ENCODE measurements at places on chromosomes 1 and 21.

DNA sequence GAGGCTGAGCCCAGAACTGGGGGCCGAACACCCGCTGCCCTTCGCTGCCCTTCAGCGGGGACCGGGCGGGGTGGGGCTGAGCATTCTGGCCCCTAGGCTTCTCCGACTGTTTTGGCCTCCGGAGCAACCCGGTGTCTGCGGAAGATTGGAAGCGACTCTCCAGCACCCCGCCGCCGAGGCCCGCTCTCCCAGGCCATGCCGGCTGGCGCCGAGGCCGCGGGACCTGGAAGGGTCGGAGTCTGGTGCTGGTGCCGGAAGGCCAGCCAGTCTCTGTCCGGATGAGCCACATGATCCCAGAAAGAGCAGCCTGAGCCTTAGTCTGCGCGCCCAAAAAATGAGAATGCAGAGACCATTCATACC is 272.0 kb downstream of the FOXD2 start:
- peak; percentile 42 for ATAC-seq

- no peak for ATAC-seq
Measured at GRCh38 chr1:213186168-213186567, 135.1 kb downstream of the RPS6KC1 start.

GRCh38 chr1:73755649-73756048 is 442.3 kb downstream of the LRRIQ3 start:
- ATAC-seq: no peak

DNA sequence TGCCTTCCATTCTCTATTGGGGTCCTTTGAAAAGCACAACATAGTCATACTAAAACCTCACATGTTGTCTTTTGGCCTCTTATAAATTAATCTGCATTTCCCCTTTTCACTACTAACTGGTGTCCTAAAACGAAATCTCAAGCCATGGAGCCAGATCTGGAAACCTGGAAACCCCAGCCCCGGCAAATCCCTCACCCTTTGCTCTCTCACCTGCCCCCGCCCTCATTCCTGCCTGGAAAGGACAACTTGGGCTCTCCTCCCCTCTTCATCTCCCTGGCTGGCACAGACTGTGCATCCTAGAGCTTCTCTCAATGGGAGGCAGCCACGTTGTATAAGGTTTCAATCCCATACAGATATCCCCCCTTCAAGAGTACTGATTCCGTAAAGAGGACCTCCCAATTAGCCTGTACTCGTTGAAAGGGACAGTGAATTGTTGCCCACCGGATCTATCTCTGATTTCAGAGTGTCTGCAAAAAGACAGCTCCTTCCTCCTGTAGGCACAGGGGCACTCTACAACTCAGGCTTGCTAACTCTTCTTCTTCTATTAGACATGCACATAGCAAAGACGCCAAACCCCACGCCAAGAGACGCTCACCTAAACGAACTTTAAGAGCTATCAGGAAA is 1.4 kb downstream of the DUSP10 start:
- no peak for ATAC-seq

- ATAC-seq: no peak
Measured at GRCh38 chr21:15164678-15165303, 100.0 kb upstream of the NRIP1 start.

DNA sequence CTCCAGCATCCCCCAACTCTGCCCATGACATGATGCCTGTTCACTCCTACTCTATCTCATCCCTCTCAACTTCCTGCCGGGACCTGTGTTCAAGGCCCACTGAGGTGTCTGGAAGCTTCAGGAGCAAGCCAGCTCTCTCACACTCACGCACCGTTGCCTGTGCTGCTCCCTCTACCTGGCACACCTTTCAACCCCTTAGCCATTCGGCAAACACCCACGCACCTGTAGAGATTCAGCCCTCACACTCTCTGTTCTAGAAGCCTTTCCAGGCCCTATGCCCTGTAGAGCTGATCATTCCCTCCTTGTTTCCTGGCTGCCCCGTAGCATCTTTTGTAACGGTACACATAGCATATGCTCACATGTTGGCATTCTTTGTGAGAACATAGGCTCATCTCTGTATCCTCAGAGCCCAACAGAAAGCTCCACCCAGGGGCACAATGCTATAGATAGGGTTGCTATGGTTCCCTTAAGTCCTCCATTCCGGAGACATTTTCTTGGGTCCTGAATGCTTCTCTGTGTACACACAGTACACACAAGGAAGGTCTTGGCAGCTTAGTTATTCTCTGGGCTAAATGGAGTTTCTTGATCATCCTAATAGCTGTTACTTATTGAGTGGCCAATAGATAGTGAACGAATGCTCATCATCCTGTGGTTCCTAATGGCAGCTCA is 1.3 kb downstream of the C8B start:
- no peak for ATAC-seq

- ATAC-seq: no peak
Measured at GRCh38 chr1:53142226-53142853, at the start of gene SLC1A7. Gene SLC1A7, minus strand, starts transcription at chr1:53142638. Its CDS starts 189 bp downstream, at chr1:53142449.

DNA sequence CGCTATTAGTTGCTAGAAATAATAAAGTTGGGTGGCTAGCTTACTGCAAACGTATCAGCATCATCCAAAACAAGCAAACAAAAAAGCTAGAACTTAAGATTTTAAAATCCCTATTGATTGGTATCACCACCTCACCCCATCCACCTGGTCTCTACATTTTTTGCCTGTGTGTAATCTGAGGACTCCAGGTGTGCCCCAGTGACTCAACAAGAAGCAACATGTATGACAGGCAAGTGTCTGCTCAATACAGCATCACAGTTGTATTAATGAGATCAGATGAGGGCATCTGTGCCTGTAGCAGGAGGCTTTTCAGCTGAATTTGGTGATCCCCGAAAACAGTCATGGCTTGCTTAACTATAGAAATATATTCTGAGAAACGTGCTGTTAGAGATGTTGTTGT is 14.6 kb upstream of the PAPPA2 start:
- no peak for ATAC-seq

- ATAC-seq: peak; percentile 41
Measured at GRCh38 chr1:1847061-1847850, 43.6 kb downstream of the GNB1 start.

GRCh38 chr1:160733898-160734297 is 5.1 kb upstream of the SLAMF7 start:
- no peak for ATAC-seq

- no peak for ATAC-seq
Measured at GRCh38 chr1:164240081-164240480, 318.9 kb upstream of the PBX1 start.

- ATAC-seq: peak; percentile 40
Measured at GRCh38 chr1:85047472-85048295, 616 bp downstream of the MCOLN3 start.

- ATAC-seq: no peak
Measured at GRCh38 chr1:225260319-225260718, 167.5 kb downstream of the LBR start.

DNA sequence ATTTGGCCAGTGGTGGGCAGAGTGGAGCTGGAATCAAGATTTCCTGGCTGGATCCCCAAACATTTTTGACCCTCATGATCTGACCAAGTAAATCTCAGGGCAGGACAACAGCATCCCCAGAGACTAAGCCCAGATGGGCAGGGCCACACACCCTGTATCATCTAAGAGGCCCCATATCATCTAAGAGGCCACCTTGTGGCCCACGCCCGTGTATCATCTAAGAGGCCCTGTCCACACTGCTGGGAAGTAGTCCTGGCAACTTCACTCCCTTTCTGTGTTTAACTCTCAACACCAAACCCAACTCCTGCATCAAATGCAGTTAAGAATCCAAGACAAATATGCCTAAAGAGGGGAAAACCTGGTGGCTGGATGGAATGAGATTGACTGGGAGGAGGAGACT is 81.6 kb upstream of the SSX2IP start:
- peak; percentile 48 for ATAC-seq

GRCh38 chr1:2803086-2803930 is 1.8 kb upstream of the TTC34 start:
- no peak for ATAC-seq

- ATAC-seq: peak; percentile 93
Measured at GRCh38 chr1:206693029-206693428, 8.3 kb downstream of the MAPKAPK2 start.

DNA sequence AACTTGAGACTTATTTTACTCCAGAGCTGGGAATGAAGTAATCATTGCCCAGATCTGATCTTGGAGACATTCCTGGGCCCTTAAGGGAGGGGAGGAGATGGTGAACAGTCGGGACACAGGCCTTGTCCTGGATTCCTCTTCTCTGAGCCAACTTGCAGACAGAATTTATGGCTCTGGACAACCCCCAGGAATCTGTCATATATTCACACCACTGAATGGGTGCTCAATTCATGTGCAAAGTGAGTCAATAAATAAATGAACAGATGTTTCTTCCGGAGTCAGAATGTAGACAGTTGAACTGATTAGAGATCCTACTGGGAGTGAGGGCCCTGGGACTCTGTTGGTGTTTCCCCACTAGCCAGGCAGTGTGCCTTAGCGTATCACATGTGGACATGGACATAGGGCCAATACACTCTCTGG is 2.6 kb downstream of the TUFT1 start:
- ATAC-seq: peak; percentile 31

- ATAC-seq: peak; percentile 72
Measured at GRCh38 chr1:247906504-247907047, 11.2 kb downstream of the OR2W3 start.

DNA sequence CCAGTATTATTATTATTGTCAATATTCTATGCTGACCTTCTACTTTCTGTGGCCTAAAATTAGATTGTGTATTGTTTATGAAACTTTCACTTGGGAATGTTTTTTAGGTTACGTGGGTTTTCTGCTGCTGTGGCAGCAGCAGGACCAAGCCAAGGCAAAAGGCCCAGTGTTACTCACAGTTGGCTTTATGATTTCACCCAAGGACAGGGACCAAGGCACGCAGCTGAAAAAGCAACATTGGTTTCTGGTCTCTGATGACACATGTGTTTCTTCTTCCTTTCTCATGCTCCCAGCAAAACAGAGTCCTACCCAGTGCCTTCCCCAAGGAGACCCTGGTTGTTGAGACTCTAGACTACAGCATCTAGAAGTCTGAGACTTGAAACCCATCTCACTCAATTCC is 413.7 kb downstream of the SETD4 start:
- no peak for ATAC-seq

- ATAC-seq: peak; percentile 80
Measured at GRCh38 chr1:20732588-20733359, at the start of gene SH2D5. Gene SH2D5, minus strand, starts transcription at chr1:20732703. Its CDS starts 4,659 bp downstream, at chr1:20728044.

DNA sequence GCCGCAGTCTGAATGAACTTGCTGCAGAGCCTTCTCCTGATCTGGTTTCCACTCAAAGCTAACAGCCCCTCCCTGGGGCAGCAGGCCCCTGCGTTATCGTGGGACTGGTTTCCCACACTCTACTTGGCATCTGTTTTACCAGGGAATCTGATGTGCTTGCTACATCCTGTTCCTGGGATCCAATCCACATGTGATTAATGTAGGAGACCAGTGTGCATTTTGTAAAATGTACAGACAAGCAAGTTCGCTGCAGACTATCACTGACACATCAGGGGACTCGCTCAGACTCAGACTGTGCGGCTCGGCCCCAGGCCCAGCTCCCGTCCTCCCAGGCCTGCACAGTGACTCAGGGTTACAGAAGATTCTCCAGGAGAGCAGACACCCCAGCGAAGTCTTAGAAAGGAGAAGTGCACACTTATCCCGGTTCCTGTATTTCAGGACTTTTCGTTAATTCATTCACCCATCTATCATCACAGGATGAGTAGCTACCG is 340.1 kb downstream of the MATN1 start:
- no peak for ATAC-seq

DNA sequence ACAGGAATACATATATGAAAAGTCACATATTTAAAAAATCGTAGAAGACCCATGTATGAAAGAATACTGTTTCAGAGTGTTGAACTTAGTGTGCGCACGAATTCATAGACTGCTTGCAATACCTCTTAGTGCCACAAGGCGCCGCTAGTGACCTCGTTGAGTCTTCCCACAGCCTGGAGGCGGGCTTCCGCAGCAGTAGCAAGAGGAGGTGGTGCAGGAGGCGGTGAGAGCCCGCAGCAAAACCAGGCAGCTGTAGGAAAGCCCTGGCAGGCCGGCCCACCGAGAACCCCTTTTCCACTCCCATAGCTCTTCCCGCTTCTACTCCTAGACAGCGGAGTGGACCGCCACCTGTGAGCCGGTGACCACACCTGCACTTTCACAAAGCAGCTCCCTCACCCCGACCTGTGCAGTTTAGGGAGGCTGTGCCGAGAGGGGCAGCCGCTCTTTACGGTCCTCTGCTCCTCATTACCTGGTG is 23.5 kb downstream of the MTARC1 start:
- ATAC-seq: peak; percentile 93

GRCh38 chr1:182549346-182549745 is 39.7 kb downstream of the RNASEL start:
- no peak for ATAC-seq

GRCh38 chr1:80250573-80251168 is 1244.1 kb upstream of the ADGRL4 start:
- ATAC-seq: no peak

- peak; percentile 94 for ATAC-seq
Measured at GRCh38 chr1:168628807-168629206, 52.4 kb downstream of the XCL1 start.

DNA sequence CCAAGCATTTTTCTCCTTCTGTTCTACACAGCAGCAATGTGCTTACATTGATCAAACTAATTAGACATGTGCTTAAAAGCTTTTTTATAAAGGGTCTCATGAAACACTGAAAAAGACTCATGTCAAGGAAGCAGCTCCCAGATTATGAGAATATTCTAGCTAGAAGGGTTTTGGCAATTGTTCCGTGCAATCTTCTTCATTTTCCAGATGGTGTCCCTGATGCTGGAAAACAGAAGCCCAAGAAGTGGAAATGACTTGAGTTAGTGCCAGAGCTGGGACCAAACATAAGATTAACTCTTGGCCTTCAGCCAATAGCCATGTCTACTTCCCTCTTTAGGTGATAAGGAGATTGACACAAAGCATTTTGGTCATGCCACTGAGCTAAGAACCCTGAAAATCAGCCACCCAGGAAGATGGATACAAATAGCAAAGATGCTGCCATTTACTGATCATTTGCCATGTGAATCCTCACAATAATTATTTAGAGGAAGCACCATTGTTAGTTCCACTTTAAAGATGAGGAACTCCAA is 110.8 kb downstream of the MATN1 start:
- no peak for ATAC-seq

DNA sequence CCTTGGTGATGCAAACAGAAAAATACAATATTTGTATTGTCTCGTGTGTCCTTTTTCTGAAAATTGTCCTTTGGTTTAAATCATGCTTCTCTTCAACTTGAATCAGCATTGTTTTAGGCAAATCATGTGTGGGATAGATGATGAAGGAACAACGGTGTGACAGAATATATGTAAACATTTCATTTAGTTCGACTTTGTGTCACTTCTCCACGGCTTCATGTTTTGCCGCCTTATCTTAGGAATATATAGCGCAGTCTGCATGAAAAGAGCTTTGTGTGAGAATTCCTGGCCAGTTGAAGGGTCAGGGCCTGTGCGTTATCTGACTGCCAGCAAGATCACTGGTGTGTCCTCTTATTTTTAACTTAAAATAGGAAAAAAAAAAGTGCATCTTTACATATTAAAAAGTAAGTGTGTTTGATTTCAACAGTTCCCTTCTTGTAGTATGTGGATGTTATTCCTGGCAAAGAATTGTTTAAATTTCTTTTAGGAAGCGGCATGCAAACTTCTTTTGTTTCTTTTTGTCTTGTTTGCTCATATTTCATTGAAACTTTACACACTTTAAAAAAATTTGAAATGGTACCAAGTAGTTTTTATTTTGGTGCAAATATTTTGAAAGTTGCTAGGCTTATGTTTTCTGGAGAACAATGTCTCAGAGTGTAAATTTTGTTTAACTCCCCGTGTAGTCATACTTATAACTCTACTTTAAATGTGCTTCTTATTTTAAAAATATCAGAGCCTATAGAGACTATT is 465.2 kb downstream of the USP25 start:
- no peak for ATAC-seq

Data from SK-N-SH treated with all-trans-retinoic acid at 6 μM for 48 hours (cell line).